MV-4-11 (cell line): ENCODE measurements at places on chromosomes 11 and 22.

DNA sequence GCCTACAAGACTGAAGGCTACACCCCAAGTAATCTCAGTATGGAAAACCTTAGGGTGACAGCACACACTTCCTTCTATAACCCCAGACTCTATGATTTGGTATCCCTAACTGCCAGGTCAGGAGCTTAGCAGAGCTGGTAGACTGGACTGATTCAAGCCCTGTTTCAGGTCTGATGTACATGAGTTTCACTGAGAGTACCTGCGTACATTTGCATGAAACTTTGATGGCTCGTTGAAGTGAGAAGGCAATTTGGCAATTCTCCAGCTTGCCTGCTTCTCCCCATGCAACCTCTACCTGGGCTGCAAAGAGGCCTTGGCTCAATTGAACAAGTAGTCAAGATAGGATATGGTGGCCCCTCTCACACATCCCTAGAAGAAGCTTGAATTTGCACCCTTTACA, 10.2 kb downstream of the FIBIN start:
- DNase-seq, result no peak

GRCh38 chr11:130886704-130887103, 29.6 kb downstream of the SNX19 start:
- no peak for DNase-seq

GRCh38 chr22:38305471-38306448, 11.5 kb downstream of the CSNK1E start:
- DNase-seq, result peak; percentile 81

DNA sequence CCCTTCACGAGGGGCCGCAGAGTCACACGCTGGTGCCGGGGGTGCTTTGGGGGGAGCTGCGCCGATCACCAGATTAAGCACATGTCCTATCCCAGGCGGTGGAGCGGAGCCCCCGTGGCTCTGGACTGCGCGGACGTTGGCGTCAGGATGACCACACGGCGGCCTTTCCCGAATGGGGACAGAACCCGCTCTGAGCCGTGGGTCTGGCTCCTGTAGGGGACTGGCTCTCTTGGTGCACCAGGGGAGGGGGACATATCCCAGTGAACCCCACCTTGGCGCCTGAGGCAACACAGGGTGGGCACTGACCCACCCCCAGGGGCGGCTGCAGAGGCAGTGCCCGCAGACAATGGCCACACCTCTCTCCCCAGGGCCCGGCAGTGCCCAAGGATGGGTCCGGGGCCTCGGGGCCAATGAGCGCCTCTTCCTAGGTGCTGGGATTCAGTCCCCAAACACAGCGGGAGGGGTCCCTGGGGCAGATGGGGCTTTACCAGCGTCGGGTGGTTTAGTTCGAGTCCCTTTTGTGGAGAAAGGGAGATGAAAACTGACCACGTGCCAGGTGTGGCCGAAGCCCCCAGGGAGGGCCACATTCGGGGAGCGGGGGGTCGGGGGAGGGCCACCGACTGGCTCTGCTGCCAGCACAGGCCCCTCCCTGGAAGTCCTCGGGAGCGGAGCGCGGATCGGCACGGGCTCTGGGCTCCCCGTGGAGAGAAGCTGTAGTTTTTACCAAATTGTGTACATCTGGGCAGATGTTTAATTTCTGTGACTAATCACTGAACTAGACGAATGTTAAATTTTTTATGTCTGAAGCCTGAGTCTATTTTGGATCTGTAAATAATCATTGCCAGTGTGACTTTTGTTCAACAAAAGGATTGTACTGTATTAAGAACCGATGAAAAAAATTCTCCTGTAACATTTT, 58.9 kb downstream of the GRAMD4 start:
- no peak for DNase-seq

GRCh38 chr11:11178671-11179638, 174.1 kb downstream of the CSNK2A3 start:
- no peak for DNase-seq

- no peak for DNase-seq
Measured at GRCh38 chr11:36899800-36900199, 301.8 kb upstream of the RAG2 start.

GRCh38 chr11:116654526-116654925, 118.3 kb downstream of the BUD13 start:
- DNase-seq, result no peak

DNA sequence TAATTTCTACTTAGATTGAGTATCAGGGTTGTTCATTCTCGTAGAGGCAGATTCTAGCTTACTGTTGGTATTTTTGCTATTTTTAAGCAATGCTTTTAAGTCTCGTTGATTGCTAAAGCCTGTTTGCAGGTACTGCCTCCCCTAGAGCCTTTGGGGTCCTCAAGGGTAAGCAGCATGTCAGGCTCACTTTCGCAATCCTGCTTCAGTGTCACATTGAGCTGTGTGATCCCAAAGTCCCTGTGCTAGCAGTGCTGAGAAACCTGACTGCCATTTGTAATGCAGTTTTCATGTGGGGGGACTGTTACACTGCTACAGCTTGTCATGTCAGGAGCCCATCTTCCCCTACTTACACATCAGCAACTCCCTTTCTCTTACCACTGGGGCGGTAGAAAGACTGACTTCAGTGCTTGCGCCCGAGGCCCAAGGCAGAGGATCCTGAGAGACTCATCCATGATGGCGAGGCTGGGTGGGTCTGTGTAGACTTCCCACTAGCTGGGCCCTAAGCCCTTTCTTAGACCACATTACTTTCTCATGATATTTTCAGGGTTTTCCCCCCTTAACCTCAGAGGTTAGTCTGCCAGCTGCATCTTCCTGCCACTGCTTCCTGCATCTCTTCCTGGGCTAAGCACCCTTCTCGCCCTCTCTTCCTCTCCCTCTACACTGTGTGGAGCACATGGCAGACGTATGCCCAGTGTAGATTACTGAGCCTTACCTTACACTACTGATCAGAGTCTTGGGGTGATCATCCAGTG, 40.8 kb upstream of the ST14 start:
- peak; percentile 70 for DNase-seq

- DNase-seq, result no peak
Measured at GRCh38 chr11:47183031-47183856, 3.0 kb downstream of the PACSIN3 start.

DNA sequence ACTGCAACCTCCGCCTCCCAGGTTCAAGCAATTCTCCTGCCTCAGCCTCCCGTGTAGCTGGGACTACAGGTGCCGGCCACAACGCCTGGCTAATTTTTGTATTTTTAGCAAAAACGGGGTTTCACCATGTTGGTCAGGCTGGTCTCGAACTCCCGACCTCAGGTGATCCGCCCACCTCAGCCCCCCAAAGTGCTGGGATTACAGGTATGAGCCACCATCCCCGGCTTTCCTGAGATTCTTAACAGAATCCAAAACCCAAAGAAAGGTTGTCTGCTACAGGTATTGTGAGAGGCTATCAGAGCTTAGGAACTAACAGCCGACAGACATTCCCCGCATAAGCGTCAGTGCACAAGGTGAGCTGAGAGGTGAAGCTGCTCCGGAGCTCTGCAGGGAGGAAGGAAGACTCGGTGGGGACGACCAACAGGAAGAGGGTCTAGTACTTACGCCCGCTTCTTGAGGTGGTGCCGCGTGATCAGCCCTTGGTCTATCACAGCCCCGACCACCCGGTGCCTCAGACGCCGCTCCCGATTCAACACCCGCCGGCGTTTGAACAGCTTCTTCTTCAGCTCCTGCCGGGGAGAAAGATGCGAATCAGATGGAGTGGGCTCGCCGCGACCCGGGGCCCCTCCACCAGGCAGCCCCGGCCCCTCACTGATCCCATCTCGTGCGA, 470 bp downstream of the C11orf98 start:
- peak; percentile 49 for DNase-seq

DNA sequence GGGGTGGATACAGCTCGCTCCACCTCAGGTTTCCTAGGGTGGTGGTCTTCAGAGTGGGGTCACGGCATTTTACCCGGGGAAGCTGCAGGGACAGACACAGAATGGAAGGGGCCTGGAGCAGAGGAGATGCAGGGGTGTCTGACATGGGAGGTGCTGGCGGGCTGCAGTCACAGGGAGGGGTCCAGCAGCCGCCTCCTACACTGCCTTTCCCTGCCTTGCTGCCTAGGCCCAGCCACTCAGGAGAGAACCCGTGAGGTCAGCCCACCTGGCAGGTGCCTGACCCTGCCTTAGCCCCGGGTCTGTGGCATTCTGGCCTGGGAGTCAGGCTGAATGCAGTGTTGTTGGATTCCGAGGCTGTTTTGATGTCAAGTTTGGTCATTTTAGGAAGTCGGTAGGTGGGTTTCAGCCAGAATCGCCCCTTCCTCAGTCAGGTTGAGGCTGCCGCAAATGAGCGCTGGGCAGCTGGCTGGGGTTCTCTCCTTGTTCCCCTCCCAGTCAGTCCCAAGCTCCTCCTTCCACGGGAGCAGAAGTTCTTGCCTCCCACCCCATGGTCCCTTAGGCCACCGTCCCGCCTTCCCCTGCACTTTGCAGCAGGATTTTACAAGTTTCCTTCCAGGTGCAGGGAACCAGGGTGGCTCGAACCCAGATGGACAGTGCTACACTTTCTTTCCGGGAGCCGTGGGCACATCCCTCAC, 294.5 kb downstream of the TBC1D22A start:
- DNase-seq, result no peak

GRCh38 chr11:8269636-8270035, 6.0 kb upstream of the LMO1 start:
- no peak for DNase-seq

- DNase-seq, result no peak
Measured at GRCh38 chr11:9982127-9982795, 311.8 kb downstream of the SBF2 start.

DNA sequence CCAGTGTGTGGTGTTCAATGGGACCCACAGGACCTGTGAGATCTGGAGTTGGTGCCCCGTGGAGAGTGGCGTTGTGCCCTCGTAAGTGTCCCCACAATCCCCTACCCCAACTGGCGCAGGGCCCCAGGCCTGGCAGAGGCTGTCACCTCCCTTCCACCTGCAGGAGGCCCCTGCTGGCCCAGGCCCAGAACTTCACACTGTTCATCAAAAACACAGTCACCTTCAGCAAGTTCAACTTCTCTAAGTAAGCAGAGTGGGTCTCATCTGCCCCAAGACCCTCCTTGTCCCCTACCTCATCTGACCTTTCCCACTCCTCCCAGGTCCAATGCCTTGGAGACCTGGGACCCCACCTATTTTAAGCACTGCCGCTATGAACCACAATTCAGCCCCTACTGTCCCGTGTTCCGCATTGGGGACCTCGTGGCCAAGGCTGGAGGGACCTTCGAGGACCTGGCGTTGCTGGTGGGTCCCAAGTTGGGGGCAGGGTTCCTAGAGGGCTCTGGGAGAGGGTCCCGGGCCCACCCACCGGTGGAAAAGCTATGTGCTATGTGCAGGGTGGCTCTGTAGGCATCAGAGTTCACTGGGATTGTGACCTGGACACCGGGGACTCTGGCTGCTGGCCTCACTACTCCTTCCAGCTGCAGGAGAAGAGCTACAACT, 8.1 kb downstream of the P2RX6 start:
- no peak for DNase-seq

DNA sequence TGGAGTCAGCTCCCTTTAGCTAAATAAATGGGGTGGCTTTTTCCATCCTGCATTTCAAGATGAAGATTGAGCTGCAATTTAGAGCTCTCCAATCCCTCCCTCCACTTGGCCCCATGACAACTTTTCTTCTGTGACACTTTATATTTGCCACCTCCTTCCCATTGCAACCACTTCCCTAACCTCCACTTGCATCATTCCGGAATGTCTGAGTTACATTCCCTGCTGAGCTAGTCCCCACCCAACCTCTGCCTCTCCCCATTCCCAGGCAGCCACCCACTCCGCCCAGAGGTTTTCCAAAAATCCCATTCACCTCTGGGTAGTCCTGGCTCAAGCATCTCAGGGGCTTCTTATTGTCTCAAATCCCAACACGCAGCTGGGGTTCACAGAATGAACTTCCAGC, 24.7 kb downstream of the PC start:
- DNase-seq, result no peak
